ENCODE measurements at places on chromosomes 7 and 10. TPM values are rescaled to one million over a fixed set of nuclear protein-coding genes. Genes with fewer than 3 reads are reported as not detected.

GRCh38 chr10:69880301-69881081, 78.8 kb downstream of the COL13A1 start:
- H3K4me1 ChIP-seq = no peaks in the 10 kb centered on the region
- H3K4me3 ChIP-seq = no peak overlapping the region
- H3K27ac ChIP-seq = no peak overlapping the region
- no peaks in the 10 kb centered on the region for H3K27me3 ChIP-seq
- H3K36me3 ChIP-seq = no peaks in the 10 kb centered on the region

- H3K36me3 ChIP-seq = no peaks in the 10 kb centered on the region
- no peaks in the 10 kb centered on the region for H3K4me1 ChIP-seq
- no peaks in the 10 kb centered on the region for H3K27me3 ChIP-seq
- no peak for DNase-seq
These were observed 96.2 kb downstream of the ADD3 start for GRCh38 chr10:110103921-110104461.

GRCh38 chr10:110207805-110208613, 604 bp downstream of the MXI1 start:
- peak; percentile 62 for DNase-seq
- peak overlapping the region; percentile 98 for H3K27ac ChIP-seq
- peaks cover 12% of the 10 kb centered on the region for H3K4me1 ChIP-seq
- no peaks in the 10 kb centered on the region for H3K36me3 ChIP-seq
- no peaks in the 10 kb centered on the region for H3K27me3 ChIP-seq

- H3K4me3 ChIP-seq = no peak overlapping the region
- H3K4me1 ChIP-seq = peaks cover 5% of the 10 kb centered on the region
- no peaks in the 10 kb centered on the region for H3K27me3 ChIP-seq
- no peak for DNase-seq
- no peaks in the 10 kb centered on the region for H3K36me3 ChIP-seq
These were observed 226.4 kb downstream of the AGMO start for GRCh38 chr7:15335390-15335789.

COL28A1 gene
- total RNA-seq = 1.9 TPM

GRCh38 chr7:148253629-148254028, 336.9 kb upstream of the C7orf33 start:
- DNase-seq = no peak
- H3K27ac ChIP-seq = no peak overlapping the region
- H3K36me3 ChIP-seq = no peaks in the 10 kb centered on the region
- no peaks in the 10 kb centered on the region for H3K4me1 ChIP-seq

- no peak overlapping the region for H3K27ac ChIP-seq
- no peaks in the 10 kb centered on the region for H3K27me3 ChIP-seq
- H3K36me3 ChIP-seq = no peaks in the 10 kb centered on the region
- no peaks in the 10 kb centered on the region for H3K4me1 ChIP-seq
- peak; percentile 74 for DNase-seq
These were observed 41.8 kb downstream of the BLNK start for GRCh38 chr10:96229568-96230030.

SLC18A3 gene
- total RNA-seq = not detected

CRPPA gene
- total RNA-seq = 4.1 TPM

BCL7B gene
- total RNA-seq = 91.9 TPM

DNA sequence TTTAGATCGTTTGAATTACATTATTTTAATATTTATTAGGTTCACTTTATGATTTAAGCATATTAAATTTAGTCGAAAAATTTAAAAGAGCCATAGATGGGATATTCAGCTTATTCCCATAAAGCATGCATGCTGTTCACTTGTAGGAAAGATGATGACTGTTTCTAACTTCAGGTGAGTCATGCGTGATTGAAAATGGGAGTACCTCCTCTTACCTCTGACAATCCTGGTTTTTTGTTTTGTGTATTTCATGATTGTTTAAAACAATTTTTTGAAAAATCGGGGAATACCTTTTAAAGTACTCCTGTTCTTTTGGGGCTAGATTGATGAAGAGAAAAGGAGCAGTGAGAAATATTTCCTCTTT, 1.4 kb downstream of the TNKS2 start:
- DNase-seq = no peak
- no peaks in the 10 kb centered on the region for H3K27me3 ChIP-seq
- peak overlapping the region; percentile 93 for H3K4me3 ChIP-seq

DNA sequence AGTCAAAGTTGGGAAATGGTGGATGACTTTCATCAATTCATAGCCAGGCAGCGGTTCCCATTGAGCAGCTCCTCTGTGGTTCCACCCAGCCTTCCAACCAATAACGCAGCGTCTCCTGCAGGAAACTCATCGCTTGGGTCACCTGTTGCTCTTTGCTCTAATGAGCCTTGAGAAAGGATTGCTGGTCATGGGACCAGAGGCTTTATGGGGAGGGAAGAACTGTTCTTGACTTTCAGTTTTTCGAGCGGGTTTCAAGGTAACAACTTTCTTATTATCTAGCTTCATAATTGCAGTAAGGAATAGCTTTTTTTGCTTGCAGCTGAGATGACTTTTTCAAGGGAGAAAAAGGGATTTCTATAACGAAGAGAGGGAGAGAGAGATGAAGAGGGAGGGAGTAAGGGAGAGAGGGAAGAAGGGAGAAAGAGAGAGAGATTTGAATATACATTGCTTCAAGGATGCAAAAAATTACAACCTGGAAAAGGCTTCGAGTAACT, 405 bp upstream of the ENTPD1 start:
- peak; percentile 18 for DNase-seq
- no peaks in the 10 kb centered on the region for H3K27me3 ChIP-seq
- H3K4me1 ChIP-seq = peaks cover 5% of the 10 kb centered on the region
- peak overlapping the region; percentile 21 for H3K27ac ChIP-seq

SSBP1 gene
- 85.7 TPM for total RNA-seq

ENTPD1 gene
- 3.5 TPM for total RNA-seq

DNA sequence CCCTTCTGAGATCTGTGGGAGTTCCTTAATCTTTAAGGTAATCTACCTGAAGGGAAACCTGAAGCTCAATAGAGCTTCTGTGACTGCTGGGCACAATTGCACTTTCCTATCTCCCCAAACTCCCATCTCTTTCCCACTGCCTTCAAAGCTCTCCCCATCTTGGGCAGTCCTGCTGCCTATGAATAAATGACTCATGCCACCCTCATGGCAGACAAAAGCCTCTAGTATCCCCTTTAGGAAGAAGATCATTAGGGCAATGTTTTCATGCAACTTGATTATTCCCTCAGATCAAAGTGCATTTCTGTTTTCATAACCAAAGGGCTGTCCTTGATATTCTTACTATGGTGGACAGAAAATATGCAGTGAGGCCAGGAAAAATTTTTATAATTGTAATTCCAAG, 704.9 kb upstream of the LRRN3 start:
- DNase-seq = no peak
- no peak overlapping the region for H3K27ac ChIP-seq
- H3K36me3 ChIP-seq = no peaks in the 10 kb centered on the region
- H3K27me3 ChIP-seq = no peaks in the 10 kb centered on the region

DNA sequence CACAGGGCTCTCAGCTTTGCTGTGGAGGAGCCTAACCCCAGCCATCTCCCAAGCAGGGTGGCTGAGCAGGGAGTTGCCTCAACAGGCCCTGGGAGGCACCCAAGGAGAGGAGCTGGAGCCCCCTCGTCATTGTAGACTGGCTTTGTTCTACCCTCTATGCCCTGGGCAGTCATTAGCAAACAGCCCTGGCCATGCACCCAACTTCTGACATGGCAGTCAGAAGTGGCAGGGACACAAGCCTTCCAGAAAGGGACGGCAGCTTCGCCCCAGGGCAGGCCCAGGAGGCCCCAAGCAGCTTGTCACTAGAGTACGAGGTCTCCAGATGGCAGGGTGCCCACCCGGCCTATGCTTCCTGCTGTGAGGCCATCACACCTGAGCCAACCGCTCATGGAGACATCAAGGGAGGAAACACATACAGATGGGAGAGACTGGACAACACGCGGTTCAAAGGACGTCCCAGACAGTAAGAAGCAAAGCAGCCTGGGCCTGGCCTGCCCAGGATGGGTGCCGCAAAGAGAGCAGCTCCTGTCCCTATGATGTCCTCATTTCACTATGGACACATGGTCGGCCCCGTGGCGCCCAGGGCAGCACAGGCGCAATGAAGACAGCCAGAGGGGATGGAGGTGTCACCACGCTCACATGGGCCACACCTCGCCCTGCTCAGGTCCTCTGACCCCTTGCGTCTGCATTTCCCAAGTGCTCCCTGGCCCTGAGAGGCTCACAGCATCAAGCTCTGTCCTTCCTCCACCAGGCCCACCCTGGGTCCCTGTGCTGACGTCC, 190.9 kb upstream of the CXCL12 start:
- H3K36me3 ChIP-seq = no peaks in the 10 kb centered on the region
- no peak overlapping the region for H3K4me3 ChIP-seq
- DNase-seq = no peak

TBXAS1 gene
- total RNA-seq = 2.0 TPM

GRCh38 chr10:122154031-122154544, 117.0 kb upstream of the BTBD16 start:
- DNase-seq = no peak
- peak overlapping the region; percentile 88 for H3K27ac ChIP-seq
- peaks cover 45% of the 10 kb centered on the region for H3K4me1 ChIP-seq
- no peaks in the 10 kb centered on the region for H3K36me3 ChIP-seq
- H3K4me3 ChIP-seq = no peak overlapping the region
- H3K27me3 ChIP-seq = no peaks in the 10 kb centered on the region

DNA sequence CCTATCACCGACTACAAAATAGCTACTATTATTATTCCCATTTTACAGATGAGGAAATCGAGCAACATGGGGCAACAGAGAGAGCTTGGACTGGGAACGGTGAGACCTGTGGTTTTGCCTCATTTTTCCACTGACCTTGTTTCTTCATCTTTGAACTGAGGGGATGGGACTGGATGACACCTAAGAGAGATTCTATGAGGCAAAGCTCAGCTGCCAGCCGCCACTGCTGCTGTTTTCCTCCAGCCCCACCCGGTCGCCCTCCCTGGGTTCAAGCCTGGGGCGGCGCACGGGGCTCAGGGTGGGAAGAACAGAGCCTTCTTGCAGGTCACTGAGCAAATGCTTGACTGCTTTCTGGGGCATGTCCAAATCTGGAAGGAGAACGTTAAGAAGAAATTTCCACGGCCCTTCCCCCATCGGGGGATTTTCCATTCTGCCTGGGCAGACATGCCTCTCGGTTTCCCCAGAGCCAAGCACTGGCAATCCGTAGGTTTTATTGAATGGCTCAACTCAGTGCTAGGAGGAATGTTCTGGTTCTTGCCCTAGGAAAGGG, 12.3 kb downstream of the DDIT4 start:
- H3K36me3 ChIP-seq = no peaks in the 10 kb centered on the region
- H3K27me3 ChIP-seq = no peaks in the 10 kb centered on the region
- H3K4me1 ChIP-seq = no peaks in the 10 kb centered on the region
- no peak overlapping the region for H3K4me3 ChIP-seq

DNA sequence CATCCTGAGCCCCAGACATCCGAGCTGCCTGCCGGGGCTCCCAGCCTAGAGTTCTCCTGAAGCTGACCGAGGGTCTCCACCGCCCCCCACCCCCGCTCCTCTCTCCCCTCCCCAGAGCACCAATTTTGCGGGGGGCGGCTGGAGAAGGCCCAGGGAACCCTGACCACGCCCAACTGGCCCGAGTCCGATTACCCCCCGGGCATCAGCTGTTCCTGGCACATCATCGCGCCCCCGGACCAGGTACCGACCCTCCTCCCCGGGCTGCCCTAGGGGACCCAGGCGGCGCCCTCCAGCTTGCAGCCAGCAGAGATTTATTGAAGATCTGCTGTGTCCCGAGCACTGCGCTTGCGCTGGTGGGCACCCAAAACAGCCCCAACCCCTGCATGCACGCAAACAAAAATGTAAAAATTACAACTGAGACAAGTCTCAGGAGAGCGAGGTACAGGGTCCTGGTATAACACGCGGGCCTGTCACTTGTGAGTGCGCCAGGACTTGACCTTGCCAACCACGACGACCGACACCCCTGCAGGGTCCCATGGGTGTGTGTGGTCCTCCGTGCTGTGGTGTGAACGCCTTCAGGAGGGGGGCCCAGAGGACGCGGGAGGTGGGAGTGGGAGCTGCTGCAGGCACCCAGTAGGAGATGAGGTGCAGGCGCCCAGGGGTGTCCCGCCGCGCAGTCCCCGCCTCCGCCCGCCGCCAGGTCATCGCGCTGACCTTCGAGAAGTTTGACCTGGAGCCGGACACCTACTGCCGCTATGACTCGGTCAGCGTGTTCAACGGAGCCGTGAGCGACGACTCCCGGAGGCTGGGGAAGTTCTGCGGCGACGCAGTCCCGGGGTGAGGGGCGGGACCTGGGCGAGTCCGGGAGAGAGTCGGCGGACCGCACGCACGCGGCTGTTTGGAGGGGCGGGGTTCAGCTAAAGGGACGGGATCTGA, 3.1 kb downstream of the PCOLCE start:
- DNase-seq = peak; percentile 63
- H3K4me1 ChIP-seq = peaks cover 5% of the 10 kb centered on the region
- H3K4me3 ChIP-seq = peak overlapping the region; percentile 80
- no peak overlapping the region for H3K27ac ChIP-seq
- peaks cover 3% of the 10 kb centered on the region for H3K27me3 ChIP-seq
- H3K36me3 ChIP-seq = no peaks in the 10 kb centered on the region
